ENCODE measurements at places on chromosomes 12 and 14.

- no peak for DNase-seq
These were observed 51.9 kb downstream of the ZFYVE26 start for GRCh38 chr14:67764496-67764895.

- DNase-seq, result no peak
These were observed 67.0 kb upstream of the CCDC198 start for GRCh38 chr14:57560681-57561080.

DNA sequence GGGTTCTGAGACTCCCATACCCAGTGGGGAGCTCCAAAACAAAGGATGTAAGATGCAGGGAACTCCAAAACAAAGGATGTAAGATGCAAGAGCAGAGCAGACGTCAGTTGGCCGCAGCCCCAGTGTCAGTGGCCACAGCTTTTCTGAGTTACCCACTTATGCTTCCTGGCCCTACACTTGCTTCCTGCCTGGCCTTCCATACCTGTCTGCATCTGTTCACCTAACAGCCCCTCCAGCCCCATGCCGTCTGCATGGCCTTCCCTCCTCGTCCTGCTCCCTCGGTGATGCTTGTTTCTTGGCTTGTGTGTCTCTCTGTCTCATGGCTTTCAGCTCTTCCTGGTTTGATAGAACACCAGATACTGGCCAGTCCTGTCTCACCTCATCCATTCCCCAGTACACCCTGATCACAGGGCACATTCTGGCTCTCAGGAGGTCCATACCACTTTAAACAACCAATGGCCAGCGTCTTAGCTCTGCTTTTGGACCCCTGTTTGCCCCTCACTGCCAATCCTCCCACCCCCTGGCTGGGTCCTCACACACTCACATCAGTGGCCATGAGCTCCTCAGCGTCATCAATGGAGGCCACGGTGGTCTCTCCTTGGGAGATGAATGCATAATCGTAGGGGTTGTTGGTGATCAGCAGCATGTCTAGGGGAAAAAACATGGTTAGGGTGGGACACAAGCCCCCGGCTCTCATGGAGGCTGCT, 5.3 kb downstream of the MYH7 start:
- no peak for DNase-seq

DNA sequence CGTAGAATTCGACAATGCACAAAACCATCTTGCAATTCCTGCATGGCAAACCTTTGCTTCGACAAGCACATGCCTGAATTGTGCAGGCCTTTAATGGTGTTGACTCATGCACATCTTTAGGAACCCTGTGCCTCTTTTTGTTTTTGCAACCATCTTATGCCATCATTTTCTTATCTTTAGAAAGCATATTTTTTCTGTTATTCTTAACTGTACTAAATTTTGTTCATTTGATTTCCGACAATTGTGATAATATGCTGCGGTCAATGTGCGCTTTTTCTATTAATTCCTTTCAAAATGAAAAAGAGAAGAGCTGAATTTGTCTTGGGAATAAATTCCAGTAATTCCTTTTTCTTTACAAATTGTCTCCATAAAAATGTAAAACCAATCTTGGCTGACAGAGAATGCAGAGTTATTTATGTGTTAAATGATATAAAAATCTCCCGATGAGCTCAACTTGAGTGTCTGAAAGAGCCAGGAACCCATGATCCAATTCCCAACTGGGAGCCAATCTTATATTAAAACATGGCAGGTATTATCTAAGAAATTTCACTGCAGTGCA, 20.1 kb upstream of the CDK17 start:
- DNase-seq, result no peak

GRCh38 chr12:14999695-15000365, 27.0 kb downstream of the PDE6H start:
- peak; percentile 63 for DNase-seq

GRCh38 chr14:94224040-94224439, 49.9 kb downstream of the PPP4R4 start:
- no peak for DNase-seq

DNA sequence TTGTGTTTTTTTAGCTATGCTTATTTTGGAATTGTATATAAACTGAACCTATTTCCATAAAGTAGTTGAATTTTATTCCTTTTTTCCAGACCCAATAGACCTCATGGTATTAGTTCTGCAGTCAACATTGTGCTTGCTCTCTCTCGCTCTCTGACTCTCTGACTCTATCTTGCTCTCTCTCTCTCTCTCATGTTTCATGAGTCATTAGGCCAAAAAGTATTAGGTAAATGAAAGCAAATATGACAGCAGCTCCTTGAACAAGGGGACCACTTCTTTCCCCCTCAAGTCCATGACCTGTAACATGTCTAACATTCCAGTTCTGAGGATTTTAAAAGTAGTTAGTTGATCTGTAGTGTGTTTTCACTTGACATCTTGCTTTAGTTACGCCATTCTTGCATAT, 14.0 kb upstream of the C12orf71 start:
- DNase-seq, result no peak

- DNase-seq, result no peak
These were observed 601 bp downstream of the KLC1 start for GRCh38 chr14:103629503-103630121.

- DNase-seq, result no peak
These were observed 369.0 kb upstream of the FAR2 start for GRCh38 chr12:28780096-28780495.

- DNase-seq, result no peak
These were observed 13.5 kb upstream of the CATSPERB start for GRCh38 chr14:91745344-91745743.

GRCh38 chr14:42192738-42193653, 586.3 kb downstream of the LRFN5 start:
- DNase-seq, result peak; percentile 98

GRCh38 chr14:35343702-35344101, 51.5 kb downstream of the PSMA6 start:
- no peak for DNase-seq

DNA sequence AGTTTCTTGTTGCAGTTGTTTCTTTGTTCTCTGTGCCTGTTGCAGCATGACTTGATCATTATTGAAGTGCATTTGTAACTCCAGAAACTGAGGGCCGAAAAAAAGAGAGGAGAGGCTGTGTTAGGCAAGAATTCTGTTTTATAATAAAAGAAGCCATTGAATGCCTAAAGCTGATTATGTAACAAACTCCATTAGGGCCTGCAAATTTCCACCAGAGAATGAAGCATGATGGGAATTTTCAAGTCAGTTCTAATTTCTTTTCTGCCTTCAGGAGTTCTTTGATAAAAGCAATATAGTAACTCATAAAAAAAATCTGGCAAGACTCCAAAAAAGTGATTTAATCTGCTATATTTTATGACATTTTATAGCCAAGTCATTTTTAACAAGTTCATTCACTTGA, 156.7 kb upstream of the RASSF8 start:
- DNase-seq, result peak; percentile 56

GRCh38 chr12:50112456-50113218, 601 bp downstream of the COX14 start:
- DNase-seq, result no peak

DNA sequence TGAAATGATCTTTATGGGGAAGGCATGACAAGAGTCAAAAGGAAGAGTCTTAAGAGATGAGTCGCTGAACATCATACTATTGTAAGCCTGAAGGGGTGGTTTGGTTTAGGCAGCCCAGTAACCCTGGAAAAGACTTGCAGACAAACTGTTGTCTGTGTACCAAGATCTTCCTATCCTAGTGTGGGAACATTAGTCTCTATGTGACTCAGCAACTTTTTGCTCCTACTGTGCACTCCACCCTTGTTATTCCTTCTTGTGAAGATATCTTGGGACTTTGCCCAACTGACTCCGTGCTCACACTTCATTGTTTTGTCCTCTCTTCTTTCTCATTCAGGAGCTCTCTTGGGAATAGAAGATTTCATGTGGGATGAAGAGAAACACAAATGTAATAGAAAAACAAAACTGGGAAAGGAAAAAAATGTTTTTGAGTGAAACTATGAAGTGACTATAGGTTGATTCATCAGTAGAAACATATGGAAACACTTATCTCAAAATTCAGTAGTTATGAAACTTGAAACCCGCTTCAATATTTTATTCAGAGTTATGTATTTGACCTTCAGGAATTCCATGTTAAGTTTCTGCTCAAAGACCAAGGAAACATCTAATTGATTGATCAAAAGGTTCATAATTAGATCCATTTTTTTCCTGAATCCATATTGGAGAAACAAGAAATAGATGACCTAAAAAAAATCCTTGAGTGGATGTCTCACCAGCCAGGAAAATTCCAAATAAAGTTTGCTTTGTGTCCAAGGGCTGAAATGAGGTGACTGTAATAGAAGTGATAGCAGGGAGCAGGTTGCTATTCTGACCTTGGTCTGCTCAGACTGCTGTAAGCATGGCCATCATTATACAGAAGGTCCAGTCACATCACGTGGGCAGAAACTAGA, 67.2 kb downstream of the BTG1 start:
- DNase-seq, result no peak

DNA sequence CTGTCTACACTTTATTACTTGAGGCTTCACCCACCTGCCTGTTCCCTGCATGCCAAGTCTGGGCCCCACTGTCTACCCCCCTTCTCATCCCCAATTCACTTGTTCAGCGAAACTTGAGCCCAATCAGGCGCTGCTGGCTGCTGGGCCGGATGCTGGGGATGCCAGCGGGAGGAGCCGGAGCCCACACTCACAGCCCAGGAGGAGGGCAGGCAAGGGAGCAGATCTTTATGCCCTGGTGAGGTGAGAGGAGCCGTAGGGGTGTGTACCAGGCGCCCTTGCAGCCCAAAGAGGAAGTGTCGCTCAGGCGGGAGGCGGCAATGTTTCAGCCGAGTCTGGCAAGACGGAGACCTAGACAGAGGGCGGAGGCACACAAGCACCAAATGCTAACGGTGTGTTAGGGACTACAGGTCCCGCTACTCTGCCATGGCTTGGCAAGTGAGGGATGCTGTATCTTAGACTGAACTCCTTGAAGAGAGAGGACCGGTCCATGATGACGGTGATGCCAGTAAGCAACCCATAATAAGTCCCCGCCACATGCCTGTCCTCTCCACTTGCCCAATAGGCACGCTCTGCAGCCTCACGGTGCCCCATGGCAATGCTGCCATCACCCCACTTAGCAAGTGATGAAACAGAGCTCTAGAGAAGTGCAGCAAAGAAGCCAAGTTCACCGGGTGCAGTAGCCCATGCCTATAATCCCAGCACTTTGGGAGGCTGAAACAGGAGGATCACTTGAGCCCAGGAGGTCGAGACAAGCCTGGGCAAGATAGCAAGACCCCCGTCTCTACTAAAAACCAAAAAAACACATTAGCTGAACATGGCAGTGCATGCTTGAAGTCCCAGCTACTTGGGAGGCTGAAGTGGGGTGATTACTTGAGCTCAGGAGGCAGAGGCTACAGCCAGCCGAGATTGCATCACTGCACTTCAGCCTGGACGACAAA, 41.6 kb downstream of the LRRC74A start:
- DNase-seq, result no peak

- DNase-seq, result no peak
These were observed 115.8 kb downstream of the ETNK1 start for GRCh38 chr12:22740656-22741355.

DNA sequence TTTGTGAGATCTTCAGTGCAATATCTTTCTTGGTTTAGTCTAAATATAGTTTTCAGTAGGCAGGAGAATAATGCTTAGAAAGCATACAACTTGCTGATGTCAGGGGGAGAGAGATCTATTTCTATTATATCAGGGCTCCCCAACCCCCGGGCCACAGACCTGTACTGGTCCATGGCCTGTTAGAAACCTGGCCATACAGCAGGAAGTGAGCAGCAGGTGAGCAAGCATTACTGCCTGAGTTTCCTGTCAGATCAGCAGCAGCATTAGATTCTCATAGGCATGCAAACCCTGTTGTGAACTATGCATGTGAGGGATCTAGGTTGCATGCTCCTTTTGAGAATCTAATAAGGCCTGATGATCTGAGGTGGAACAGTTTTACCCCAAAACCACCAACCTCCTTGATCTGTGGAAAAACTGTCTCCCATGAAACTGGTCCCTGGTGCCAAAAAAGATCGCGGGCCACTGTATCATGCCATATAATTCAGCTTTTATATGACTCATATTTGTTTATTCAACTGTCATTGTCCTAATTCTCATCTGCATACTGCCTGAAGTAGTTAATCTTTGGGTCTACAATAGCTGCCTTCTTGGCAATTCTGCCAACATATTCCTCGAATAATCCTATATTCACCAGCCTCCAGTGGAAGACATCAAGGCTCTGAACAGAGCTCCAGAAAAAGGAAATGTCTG, 163.6 kb upstream of the DYRK2 start:
- DNase-seq, result no peak

DNA sequence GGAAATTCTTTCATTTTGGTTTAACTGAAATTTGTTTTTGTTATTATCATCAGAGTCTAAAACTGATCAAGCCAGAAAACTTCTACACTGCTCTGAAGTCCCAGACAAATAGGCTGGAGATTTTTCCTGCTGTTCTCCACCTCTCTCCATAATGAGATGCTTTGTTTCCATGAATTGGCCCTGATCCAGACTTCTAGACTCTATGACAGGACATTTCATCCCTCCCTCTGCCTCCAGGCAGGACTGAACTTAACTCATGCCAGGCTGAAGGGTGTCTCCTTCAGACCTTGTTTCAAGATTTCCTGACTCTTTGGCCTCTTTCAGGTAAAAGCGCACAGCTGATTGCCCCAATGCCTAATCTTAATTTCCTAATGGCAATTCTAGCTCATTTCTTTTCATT, 69.1 kb upstream of the HOXC13 start:
- DNase-seq, result no peak

DNA sequence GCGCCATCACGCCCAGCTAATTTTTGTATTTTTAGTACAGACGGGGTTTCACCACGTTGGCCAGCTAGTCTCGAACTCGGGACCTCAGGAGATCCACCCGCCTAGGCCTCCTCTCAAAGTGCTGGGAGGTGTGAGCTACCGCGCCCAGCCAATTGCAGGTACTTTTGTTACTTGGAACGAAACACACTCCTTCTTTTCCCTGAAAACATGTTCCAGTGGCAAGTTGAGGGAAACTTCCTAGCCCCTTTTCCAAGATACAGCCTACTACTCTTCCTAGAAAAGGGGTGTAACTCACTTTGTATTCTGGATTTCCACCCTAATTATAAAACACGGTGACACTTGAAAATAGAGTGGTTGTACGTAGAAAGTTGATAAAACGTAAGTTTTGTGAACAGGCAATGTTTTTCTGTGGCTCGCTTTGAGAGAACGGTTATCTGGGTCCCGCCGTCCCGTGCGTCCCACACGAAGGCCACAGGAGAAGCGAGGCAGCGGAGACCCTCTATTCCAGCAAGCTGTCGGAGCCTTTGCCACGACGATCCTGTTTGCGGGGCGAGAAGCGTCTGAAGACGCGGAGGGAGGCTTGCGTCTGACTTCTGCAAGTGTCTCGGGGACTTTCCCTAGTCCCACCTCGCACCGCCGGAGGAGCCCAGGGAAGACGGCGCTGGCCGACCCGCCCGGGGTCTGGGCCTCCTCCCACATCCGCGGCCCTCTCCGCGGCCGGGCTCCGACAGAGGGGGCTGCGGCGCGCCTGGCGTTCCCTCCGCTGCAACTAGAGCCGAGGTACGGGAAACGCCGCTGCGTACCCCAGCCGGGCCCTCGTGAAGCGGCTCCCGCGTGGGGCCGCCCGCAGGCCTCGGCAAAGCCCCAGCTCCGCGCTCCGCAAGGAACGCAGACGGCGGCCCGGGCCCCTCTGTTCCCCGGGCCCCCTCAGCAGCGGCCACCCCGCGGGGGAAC, 745 bp downstream of the CDCA4 start:
- no peak for DNase-seq

All from LNCaP clone FGC (cell line).